ENCODE measurements at places on chromosomes 3 and 15. TPM values are rescaled to one million over a fixed set of nuclear protein-coding genes. Genes with fewer than 3 reads are reported as not detected.

Gene KY
- 1.6 TPM for total RNA-seq

Gene CPN2
- total RNA-seq, result not detected

Gene ZNF502
- total RNA-seq, result 4.7 TPM

Gene HDDC3
- 12.9 TPM for total RNA-seq

Gene UBAP1L
- 3.8 TPM for total RNA-seq

Gene IL5RA
- total RNA-seq, result not detected

Gene ZBTB20
- 35.7 TPM for total RNA-seq

Gene GXYLT2
- 47.8 TPM for total RNA-seq

Gene LAMB2
- 202 TPM for total RNA-seq

Gene CLDN18
- total RNA-seq, result not detected

Gene MESP2
- total RNA-seq, result 2.9 TPM

Gene GPR27
- total RNA-seq, result 0.25 TPM

Gene ROPN1
- total RNA-seq, result not detected

Gene CX3CR1
- not detected for total RNA-seq

Gene KLHL40
- not detected for total RNA-seq

Gene VILL
- 2.4 TPM for total RNA-seq

Gene SLC12A8
- 15.5 TPM for total RNA-seq

Gene USP50
- 0.72 TPM for total RNA-seq

Gene RNU6-1
- total RNA-seq, result not detected

Gene RPL22L1
- total RNA-seq, result 66.5 TPM

Measured in fibroblast of the aortic adventitia (primary cell).